Caki2 (cell line): ENCODE measurements at places on chromosomes 11 and 22.

GRCh38 chr22:37681556-37682049 lies 4.5 kb upstream of the NOL12 start:
- DNase-seq: peak; percentile 58

GRCh38 chr11:63762654-63763495 lies 5.7 kb downstream of the ZFTA start:
- DNase-seq: no peak

- DNase-seq: no peak
These were observed 39.9 kb upstream of the NUP160 start for GRCh38 chr11:47887910-47888569.

DNA sequence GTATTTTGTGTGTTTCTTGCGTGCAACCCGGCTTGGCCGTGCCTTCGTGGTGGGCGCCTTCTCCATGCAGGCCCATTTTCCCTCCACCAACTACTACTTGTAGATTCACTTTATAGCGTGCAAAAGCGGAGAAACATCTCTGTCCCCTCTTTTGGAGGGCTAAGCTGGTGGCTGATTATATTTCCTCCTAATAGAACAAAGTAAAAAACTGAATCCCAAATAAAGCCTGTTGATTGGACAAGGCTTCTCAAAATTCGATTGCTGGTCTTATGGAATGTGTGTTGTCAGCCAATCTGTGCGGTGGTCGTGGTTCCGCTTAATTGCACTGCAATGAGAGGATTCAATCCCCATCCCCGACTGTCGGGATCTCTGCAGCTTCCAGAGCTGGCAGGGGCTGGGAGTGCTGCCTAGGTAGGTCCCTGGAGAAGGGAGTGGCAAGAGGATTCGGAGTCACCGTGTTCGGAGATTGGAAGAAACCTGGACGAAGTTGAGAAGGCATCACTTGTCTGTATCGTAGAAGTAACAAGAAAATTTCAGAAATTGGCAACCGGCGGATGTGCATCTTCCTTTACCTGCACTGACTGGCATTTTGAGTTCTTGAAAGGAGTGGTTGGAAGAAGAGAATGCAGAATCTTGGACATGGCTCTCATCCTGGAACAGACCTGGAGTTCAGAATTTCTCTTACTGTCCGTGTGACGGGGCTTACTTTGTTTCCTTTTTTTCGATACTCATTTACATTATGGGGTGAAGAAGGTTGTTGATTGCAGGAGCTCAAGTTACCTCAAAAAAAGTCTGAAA lies 1.1 kb downstream of the HMGXB4 start:
- peak; percentile 37 for DNase-seq

- no peak for DNase-seq
These were observed 11.8 kb upstream of the KCNJ11 start for GRCh38 chr11:17400048-17400775.

DNA sequence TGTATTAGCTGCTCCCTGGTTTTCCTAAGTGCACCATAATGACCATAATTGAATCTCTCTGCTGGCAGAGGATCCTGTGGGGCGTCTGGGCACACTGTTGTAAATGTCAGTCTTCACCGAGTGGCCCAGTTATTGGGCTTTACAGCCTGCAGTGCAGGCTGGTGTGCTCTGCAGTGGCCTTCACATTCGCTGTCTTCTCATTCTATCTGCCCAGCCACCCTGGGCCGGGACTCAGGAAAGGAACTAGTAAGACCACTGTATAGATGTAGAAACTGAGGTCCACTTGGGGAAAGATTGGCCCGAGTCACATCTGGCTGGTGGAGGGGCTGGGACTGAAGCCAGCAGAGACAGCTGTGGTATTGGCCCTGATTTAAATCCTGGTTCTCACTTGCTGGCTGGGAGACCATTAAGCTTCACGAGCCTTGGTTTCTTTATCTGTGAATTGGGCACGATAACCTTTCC lies 49.3 kb downstream of the TSPAN18 start:
- DNase-seq: no peak

DNA sequence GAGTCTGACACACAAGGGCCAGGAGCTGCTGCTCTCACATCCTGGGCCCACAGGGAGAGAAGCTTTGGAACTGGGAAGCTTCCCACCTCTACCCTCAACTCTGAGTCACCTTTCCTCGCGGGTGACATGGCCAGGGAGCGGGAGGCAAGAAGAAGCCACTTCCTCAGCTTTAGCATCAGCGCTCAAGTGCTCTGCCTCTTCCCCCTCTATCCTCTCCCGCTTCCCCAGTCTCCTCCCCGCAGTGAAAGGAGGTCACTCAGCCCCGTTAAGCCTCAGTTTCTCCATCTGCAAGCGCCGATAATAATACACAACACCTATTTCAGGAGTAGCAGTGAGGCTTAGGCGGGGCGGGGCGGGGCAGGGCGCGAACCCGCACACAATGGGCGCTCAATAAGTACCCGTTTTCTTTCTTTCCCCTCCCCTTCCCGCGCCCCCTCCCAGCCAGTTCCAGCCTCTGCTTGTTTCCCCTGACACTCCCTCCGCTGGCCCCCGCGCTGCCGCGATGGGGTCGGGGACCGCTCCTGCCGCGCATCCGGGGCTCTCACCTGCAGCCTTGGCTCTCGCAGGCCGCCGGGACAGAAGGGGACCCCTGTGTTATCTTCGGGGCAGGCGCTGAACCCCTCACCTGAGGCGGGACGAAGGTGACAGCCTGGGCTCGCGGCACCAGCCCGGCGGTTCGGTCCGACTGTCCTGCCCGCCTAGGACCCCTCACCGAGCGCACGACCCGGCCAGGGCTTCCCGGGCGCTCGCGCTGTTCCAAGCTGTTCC lies 892 bp downstream of the GDPD5 start:
- no peak for DNase-seq

DNA sequence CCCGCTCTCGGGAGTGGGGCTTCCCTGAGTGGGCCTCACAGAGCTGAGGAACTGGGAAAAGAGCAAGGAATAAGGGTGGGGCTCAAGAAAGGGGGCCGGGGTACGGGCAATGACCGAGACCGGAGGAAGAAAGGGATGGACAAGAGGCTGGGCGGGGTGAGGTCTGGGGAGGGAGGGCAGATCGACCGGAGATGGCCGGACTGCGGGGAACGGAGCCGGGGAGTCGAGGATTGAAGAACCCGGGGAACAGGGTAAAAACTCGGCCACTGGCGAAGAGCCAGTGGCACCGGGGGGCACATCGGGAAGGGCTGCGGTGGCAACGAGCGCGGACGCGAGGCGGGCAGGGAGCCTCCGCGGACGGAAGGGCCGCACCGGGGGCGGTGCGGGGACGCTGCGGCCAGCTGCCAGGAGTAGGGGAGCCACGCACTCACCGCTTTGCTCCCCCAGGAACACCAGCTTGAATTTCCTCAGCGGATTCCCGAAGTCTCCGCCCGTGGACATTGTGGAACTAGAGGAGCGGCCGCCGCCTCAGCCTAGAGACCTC lies 667 bp downstream of the RAB6A start:
- DNase-seq: no peak

DNA sequence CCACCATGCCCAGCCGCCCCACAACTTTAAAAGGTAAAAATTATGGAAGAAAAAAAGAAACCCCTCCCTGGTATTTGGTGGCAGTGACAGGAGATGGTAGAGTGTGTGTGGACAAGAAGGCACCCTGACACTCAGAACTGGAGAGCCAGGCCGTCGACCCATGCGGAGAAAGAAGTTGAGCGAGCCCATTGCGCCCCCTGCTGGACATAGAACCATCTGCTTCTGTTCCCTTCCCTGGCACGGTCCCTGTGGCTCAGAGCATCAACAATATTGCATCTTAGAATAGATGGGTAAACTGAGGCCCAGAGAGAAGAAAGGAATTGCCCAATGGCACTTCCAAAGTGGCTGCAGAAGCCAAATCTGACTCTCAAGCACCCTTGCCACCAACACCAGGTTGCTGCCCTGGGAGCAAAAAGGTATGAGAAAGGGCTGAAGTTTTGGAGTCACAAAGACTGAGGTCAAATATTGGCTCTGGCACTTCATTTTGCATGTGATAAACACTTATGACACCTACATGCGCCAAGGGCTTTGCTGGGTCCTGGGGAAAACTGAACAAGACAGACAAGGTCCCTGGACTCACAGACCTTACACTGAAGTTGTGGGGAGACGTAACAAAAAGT lies 8.6 kb downstream of the MRPL11 start:
- DNase-seq: peak; percentile 21

- no peak for DNase-seq
These were observed 25.0 kb upstream of the ACR start for GRCh38 chr22:50713008-50713385.
